ENCODE measurements at places on chromosomes 16 and 17.

- no peak for DNase-seq
Observed at GRCh38 chr17:31200287-31200686, 96.8 kb downstream of the OMG start.

DNA sequence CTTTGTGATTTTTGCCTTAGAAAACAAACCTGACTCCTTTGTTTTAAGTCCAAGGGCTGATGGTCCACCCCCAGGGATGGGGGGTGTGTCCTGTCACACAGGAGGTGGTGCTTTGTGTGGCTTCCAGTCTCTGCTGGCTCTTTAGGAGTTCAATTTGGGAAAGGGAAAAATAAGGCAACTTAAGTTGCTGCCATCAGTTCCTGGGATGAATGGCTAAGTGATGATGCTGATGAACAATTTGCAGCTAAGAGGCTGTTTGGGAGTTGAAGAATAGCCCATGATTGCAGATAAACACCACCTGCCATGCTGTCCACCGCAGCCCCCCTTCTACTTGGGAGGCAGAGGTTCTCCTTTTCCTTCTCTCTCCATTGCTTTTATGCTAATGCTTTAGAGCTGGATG lies 40.2 kb downstream of the ARL4D start:
- DNase-seq, result no peak

DNA sequence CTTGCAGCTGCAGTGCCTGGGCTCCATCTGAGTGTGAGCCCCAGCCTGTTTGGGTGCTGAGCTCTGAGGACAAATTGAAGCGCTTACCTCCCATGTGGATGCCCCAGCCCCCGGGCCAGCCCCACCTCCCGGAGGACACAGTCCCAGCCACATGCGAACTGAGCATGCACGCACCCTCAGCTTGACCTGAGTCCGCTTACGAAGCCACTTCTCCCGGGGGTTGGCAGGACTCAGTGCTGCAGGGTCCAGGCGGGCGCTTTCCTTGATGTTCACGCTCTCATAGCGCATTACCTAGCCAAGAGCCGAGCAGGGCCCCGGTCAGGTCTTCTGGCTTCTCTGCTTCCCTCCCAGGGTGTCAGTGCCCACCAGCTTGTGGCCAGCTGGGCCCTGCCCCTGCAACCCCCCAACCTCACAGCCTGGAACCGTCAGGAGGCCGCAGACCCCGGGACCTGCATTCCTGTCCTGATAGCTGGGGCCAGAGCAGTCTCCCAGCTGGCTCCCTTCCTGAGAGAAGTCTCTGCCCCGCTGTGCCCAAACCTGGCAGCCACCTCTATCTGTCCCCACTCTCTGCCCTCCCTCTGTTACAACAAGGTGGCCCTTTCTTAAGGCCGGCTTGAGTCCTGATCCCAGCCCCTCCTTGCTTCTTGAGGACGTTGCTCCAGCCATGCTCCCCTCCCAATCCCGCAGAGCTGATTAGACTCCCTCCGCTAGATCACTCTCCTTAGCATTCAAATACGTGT lies 24.0 kb downstream of the PIMREG start:
- no peak for DNase-seq

DNA sequence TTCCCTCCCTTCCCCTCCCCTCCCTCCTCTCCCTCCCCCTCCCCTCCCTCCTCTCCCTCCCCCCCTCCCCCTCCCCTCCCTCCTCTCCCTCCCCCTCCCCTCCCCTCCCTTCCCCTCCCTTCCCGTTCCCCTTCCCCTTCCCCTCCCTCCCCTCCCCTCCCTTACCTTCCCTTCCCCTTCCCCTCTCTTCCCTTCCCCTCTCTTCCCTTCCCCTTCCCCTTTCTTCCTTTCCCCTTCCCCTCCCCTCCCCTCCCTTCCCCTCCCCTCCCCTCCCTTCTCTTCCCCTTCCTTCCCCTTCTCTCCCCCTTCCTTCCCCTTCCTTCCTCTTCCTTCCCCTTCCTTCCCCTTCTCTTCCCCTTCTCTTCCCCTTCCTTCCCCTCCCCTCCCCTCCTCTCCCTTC lies 61.1 kb downstream of the EMP2 start:
- DNase-seq, result no peak

GRCh38 chr16:74033441-74033995 lies 263.1 kb upstream of the PSMD7 start:
- no peak for DNase-seq

GRCh38 chr16:82700541-82701235 lies 73.9 kb downstream of the CDH13 start:
- peak; percentile 31 for DNase-seq

GRCh38 chr16:83983491-83983890 lies 15.4 kb downstream of the NECAB2 start:
- DNase-seq, result no peak

DNA sequence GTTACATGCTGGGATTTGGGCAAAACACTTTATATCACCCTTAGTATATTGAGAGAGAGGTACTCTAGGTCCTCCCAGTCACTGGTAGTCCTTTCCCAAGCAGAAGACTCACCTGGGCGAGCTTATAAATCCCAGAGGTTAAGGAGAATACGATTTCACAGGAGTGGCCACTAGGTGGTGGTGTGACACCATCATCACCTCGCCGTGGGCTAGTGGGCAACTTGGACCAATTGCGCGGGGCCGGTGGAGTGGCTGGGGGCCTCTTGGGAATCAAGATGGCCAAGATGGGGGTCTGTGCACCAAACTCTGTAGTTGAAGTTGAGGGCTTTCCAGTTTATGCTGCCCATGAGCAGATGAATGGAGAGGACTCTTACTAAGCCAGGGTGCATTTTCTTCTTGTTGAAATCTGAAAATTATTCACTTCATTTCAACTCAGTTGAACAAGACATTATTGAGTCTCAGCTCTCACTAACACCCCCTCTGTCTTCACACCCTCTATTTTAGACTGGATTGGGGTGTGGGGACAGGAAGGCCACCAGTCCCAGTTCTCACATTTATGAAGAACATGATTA lies 38.2 kb upstream of the PIRT start:
- DNase-seq, result peak; percentile 10

DNA sequence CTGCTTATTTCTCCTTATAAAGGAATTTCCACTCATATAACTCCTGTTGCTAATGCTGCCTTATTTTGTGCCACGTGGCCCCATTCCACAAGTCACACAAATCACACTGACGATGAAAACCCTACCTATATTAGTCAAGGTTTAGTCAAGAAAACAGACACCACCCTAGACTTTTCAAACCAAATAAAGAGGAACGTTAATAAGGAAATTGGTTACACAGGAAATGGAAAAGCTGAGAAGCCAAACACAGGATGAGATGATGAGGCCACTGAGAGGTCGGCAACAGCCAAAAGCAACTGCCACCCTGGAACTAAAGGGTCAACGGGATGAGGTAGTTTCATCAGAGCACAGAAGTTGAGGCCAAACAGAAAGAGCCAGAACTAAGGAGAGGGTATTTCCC lies 47.3 kb upstream of the ALOX12 start:
- DNase-seq, result no peak

DNA sequence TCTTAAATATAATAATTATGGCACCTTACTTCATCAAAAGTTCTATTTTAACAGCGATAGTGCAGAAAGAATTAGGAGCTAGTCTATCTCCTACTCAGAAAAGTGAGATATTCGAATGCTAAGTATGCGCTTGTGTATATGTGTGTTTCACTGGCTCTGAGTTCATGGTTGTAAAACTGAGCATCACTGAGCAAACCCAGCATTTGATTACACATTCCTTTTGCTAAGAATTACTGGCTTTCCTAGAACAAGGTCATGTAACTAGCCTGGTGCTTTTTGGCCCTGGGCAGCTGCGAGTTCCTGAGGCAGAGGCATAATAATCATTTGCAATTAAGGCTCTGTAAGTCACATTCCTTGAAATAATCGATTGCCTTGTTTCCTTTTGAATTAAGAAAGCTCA lies 157.2 kb downstream of the SNX29 start:
- no peak for DNase-seq

GRCh38 chr16:11432856-11433395 lies 87.7 kb downstream of the RMI2 start:
- DNase-seq, result no peak

- no peak for DNase-seq
Observed at GRCh38 chr17:58694302-58694701, 1.9 kb downstream of the RAD51C start.

DNA sequence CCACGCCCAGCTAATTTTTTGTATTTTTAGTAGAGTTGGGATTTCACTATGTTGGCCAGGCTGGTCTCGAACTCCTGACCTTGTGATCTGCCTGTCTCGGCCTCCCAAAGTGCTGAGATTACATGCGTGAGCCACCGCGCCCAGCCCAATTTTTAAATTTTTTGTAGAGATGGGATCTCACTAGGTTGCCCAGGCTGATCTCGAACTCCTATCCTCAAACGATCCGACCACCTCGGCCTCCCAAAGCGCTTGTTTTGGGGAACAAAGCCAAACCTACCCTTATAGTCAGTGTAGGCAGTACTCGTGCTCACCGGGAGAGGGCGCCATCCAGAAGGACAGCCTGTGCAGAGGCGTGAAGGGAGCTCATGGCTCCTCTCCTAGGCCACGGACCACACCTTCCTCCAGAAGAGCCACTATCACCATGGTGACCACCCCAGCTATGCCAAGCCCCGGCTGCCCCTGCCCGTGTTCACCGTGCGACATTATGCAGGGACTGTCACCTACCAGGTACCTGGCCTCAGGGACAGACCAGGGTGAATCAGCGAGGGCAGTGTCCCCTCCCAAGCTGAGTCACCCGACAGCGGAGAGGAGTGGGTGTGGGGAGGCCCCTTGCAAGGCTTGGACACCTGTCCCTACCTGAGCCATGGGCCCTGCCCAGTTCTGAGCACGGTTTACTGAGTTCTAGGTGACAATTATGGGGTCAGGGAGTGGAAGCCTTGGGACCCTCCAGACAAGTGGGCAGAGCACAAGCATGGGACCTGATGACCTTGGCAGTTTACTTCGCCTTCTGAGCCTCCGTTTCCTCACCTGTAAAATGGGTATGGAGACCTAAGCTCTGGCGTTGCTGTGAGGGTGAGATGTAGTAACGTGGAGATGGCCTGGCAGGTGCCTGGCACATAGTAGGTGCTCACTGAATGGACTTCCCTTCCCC lies 13.7 kb downstream of the MYO15B start:
- DNase-seq, result peak; percentile 20

- DNase-seq, result no peak
Observed at GRCh38 chr17:82947051-82947991, 107.5 kb upstream of the ZNF750 start.

DNA sequence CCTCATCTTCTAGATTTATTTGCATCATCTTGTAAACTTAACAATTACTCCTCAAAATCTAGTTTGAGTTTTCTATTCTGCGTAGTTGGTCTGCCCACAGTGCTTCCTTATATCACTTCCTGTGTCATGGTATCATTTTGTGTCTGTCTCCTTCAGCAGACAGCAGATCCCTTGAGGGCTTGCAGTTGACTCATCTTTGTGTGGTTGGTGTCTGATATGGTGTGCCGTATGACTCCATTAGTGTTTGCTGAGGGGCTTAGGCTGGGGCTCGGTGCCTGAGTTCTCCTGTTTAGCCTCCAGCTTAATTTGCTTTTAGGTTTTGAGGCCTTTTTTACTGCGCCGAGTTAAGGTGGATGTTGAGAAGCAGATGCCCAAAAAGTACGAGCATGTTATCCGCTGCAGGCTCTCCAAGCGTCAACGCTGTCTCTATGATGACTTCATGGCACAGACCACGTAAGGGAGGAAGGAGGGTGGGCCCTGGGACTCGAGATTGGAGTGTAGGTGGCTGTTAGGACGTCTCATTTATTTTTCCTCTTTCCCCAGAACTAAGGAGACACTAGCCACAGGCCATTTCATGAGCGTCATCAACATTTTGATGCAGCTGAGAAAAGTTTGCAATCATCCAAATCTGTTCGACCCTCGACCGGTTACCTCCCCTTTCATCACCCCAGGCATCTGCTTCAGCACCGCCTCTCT lies 16.9 kb downstream of the SRCAP start:
- peak; percentile 9 for DNase-seq

- DNase-seq, result peak; percentile 98
Observed at GRCh38 chr16:48123104-48123788, 32.5 kb downstream of the ABCC12 start.

DNA sequence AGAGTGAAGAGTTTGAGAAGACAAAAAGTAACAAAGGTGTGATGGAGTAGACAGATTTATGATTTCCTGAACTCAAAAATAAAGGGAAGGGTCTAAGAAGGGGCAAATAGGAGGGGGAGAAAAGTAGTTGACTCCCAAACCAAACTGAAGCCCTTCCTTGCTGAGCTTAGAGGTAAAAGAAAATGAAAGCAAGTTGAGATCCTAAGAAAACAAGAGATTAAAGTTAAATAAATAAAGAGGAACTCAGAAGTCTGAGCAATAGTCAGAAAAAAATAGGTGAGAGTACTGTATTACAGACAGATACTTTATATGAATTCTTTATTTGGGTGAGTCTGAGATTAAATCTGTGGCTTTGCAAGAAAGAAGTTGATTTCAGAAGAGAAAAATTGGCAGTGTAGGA lies 3.3 kb upstream of the PSMD12 start:
- no peak for DNase-seq

DNA sequence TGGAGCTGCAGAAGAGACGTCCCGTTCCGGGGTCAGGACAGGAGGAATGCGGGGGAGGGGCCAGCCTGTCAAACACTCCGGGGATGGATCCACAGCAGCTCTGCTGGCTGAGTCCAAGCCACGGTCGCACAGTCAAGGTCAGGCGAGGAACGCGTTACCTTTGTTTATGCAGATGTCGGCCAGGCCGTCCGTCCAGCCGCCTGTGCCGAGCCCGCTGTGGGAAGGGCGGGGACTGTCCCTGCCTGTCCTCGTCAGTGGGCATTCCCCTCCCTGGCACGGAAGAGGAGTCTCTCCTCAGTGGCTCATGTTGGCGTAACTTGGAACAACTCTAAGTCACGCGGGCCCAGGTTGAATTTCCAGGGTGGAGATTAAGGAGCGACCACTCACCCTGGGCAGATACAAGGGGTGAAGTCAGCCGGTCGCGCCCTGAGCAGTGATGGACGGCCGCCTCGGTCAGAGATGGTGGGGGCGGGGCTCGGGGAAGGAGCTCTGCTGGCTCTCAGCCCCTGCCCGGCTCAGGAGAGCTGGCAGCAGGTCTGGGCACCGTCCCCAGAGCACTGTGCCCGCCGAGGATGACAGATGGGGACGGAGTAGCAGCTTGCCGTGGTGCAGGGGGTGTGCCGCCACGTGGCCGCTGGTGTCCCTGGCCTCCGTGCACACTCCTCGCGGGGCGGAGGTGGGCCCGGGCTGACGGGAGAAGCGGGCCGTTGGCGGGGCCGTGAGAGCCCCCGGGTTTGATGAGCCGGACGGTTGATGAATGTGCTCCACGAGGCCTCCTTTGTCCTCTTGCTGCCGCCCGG lies 7.3 kb downstream of the CACNA1H start:
- no peak for DNase-seq

DNA sequence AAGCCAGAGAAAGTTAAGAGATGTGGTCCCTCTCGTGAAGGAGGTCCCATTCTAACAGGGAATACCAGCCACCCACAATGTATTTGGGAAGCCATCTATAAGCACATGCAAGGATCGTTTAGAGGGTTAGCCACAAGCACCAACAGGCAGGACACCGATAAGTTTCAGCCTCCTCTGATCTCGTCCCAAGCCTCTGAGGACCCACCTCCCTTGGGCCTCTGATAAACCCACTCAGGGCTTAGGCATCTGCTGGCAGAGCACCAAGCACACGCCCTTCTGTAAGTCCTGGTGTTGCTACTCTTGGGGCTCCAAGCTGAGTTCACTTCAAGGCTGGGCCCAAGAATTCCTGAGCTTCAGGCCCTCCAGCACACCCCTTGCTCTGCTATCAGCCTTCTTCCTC lies 5.4 kb upstream of the PNPO start:
- DNase-seq, result peak; percentile 80

GRCh38 chr16:89157778-89158177 lies 13.8 kb upstream of the CDH15 start:
- no peak for DNase-seq

Data from AG10803 (cell line).